Activated CD4-positive, alpha-beta T cell treated with anti-CD3 and anti-CD28 coated beads, Interleukin-10, Interleukin-2, amounts not matched to agents 100 ng/mL and 50 ng/mL, durations not matched to agents 16 hours and 8 hours (primary cell): ENCODE measurements at places on chromosomes 16 and 17.

GRCh38 chr16:85028685-85029407, 1.3 kb downstream of the KIAA0513 start:
- peak; percentile 83 for DNase-seq

DNA sequence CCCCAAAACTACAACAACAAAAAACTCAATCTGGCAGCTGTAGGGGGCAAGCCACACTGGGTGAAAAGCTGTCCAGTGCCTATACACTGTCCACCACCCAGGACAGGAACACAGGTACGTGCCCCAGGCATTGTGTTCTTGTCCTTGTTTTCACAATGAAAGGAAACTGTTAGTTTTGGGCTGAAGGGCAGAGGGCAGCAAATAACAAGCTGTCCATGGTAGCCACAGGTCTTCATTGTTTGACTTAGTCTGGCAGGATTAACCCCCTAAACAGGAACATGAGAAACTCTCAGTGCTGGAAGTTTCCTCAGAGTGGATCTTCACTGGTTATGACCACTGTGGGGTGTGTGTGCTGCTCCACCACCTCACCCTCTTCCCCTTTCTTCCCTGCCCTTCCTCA, 224.6 kb upstream of the N4BP1 start:
- no peak for DNase-seq

DNA sequence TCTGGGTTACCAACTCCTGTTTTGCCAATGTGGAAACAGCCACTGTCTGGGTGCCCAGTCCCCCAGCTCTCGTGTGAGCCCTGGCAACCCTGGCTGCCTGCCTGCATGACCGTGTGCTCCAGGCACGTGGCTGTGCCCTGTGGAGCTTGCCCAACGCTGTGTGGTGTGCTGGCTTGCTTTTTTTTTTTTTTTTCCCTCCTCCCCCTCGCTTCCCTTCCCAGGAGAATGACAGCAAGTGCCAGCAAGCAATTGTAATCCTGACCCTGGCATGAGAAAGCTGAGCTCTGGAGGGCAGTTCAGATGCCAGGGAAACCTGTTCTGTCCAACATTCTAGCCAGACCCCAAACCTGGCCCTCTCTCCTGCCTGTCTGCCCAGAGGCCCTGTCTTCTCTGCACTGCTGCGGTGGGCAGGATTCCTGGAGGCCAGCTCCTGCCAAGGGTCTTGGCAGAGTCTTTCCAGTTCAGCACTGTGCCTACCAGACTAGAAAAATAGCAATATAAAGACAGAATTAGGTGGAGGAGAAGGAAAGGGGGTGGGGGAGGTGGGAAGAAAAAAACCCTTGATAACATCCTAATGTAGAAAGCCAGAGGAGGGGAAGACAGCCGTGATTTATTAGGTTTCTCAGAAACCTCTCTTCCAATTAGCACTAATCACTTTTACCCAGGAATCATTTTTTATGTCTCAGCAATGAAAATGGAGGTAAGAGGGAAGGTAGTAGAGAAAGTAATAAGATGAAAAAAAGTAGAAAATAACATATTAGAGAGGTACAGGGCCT, 9.0 kb downstream of the HLF start:
- no peak for DNase-seq

GRCh38 chr17:1060991-1061390, 64.1 kb downstream of the TIMM22 start:
- peak; percentile 68 for DNase-seq

DNA sequence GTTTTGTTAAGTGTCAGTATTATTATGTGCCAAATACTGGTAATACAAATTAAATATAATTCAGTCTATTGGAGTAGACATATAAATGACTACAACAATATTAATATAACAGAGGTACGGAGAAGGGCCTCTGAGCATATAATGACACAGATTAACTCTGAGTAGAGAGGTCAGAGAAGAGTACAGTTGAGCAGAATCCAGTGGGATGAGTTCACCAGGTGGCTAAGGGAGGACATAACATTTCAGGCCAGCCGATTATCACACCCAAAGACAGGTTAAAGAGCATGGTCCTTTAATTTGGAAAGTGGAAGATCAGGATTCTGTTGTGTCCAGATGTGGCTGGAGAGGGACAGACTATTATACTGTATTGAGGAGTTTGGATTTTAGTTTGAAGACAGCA, 11.3 kb downstream of the NFATC3 start:
- DNase-seq, result no peak

- no peak for DNase-seq
These were observed 160.1 kb upstream of the KIF2B start for GRCh38 chr17:53662608-53663007.

DNA sequence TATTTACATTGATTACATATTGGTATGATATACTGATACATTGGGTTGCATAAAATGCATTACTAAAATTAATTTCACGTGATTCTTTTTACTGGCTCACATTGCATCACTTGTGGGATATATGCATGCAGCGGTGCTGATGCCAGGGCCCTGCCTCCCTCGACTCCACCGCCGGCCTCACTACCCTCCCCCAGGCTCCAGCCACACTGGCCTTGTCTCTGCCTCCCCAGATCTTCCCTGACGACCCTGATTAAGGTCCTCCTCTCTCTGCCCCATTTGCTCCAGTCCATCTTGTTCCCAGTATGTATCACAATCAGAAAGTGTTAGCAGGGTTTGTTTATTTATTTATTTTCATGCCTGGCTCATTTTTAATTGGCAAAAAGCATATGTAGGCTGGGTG, 306.8 kb downstream of the FOXL1 start:
- no peak for DNase-seq

- peak; percentile 47 for DNase-seq
These were observed 33.8 kb downstream of the COG1 start for GRCh38 chr17:73226556-73227172.

DNA sequence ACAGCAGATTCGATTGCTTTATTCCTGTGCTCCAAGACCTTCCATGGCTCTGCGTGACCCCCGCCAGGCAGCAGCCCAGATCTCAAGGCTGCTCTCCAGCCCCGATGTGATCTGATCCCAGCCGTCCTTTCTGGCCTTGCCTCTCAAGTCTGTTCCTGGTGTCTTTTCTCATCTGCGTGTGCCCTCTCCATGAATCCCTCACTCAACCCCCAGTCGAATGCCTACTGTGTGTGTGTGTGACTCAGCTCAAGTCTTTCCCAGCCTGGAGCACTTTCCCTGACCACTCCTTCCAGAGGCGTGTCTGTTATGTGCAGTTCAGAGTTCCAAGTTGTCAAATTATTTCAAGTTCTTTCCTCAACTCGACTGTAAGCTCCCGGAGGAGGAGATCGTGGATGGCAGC, 64.0 kb downstream of the MRM1 start:
- no peak for DNase-seq

- DNase-seq, result no peak
These were observed 40.8 kb downstream of the CCDC57 start for GRCh38 chr17:82171750-82172375.

- peak; percentile 77 for DNase-seq
These were observed at the start of gene RUNDC3A for GRCh38 chr17:44308320-44308818. RUNDC3A (plus strand) TSS chr17:44308601; CDS start chr17:44308833, 232 bp downstream.

GRCh38 chr16:46948548-46949166, 24.8 kb downstream of the DNAJA2 start:
- DNase-seq, result no peak

- DNase-seq, result no peak
These were observed 6.2 kb downstream of the ACSM5 start for GRCh38 chr16:20415541-20415940.

- DNase-seq, result no peak
These were observed 28.5 kb downstream of the TNS4 start for GRCh38 chr17:40472733-40473452.

- DNase-seq, result peak; percentile 31
These were observed 50.3 kb downstream of the KPNA2 start for GRCh38 chr17:68085771-68086381.

DNA sequence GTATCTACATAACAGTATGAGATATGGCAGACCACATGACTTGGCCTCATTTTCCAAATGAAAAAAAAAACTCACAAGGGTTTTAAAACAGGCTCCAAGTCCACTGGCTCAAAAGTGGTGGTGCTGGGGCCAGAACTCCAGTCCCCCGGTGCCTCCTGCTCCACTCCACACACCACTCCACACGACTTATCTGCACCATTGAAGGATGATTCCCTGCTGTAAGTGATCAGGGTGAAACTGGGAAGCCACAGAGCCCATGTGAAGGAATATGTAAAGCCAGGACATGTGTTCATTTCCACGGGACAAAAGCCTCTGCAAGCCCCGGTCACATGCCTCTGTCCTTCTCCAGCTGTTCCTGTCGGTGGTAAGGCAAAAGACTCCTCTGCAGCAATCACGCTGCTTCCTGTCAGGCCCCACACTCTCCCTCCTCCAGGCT, 97.2 kb downstream of the ZNF18 start:
- no peak for DNase-seq

- no peak for DNase-seq
These were observed 5.6 kb downstream of the BAIAP3 start for GRCh38 chr16:1338855-1339675.

DNA sequence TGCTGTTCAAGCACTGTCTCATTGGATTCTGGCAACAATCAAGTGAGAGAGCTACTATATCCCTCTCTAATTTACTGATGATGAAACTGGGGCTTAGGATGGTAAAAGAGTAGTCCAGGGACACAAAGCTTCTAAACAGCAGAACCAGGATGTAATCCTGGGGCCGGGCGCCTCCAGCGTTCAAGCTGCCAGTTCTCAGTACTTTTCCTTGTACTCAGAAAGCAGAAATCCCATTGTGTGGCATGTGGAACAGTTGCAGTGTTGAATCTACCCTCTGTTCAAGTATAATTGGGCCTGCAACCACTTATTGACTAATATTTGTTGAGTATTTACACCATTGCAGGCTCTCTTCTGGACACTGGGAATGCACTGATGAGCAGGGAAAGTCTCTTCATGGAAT, 14.5 kb upstream of the CDH13 start:
- DNase-seq, result no peak
